ENCODE measurements at places on chromosomes 4 and X.

GRCh38 chrX:20672476-20672875 is 405.8 kb upstream of the RPS6KA3 start:
- no peak for DNase-seq

DNA sequence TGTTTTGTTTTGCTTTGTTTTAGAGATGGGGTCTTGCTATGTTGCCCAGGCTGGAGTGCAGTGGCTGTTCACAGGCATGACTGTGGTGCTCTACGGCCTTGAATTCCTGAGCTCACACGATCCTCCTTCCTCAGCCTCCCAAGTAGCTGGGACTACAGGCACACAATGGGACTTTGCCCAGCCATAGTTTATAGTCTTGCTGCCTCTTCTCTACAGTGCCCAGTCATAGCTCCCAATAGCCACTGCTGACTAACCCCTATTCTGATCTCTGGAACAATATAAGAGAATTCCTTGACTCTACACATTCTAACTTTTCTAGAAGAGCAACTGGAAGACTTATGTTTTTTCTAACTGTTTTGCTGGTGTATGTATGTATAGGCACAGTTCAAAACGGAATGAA is 319.2 kb downstream of the PCDH7 start:
- no peak for DNase-seq

DNA sequence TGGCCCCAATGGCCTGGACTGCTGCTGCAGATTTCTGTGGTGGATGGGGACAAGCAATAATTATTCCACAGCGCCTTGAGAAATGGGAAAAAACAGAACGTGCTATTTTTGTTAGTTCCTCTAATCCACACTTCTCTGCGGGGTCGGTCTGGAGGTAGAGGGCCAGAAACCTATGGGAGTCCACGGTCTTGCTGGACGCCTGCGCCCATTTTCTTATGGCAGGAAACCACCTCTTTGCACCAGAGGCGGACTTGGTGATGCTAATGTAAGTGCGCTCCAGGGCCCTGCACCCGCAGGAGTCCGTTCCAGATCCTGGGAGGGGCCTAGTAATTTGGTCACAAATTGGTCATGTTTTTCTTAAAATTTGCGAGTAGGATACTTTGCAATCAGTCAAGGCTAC is 25.9 kb upstream of the CLDN24 start:
- DNase-seq = no peak

- DNase-seq = no peak
Observed at GRCh38 chr4:138835832-138836533, 179.6 kb upstream of the NOCT start.
